Right atrium auricular region (tissue), 2 donors: ENCODE measurements at places on chromosomes 11 and 22. TPM values are rescaled to one million over a fixed set of nuclear protein-coding genes. Genes with fewer than 3 reads are reported as not detected.

DNA sequence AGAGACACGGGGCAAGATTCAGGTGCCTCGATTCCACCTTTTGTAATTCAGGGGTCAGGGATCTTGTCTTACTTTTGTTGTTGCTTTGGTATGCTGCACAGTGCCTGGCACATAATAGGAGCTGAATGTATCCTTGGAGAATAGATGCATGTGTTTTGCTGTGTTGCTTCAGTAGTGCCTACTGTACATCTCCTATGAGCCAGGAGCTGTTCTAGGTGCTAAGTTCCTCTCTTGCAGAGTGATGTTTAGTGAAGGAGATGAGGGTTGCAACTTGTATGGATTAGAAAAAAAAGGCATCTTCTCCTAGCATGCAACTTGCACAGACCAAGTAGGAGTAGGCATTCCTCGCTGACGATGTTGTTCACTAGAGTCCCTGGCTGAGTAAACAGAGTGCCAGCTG lies 555.4 kb downstream of the NTM start:
- no peaks in the 10 kb centered on the region for H3K36me3 ChIP-seq
- H3K27me3 ChIP-seq = no peaks in the 10 kb centered on the region

- no peak for DNase-seq
- no peaks in the 10 kb centered on the region for H3K36me3 ChIP-seq
- no peak overlapping the region for H3K27ac ChIP-seq
- H3K27me3 ChIP-seq = no peaks in the 10 kb centered on the region
Observed at GRCh38 chr11:2724653-2725367, 25.0 kb upstream of the KCNQ1OT1 start.

GRCh38 chr22:36640106-36640672 lies 63.4 kb downstream of the CACNG2 start:
- no peak overlapping the region for H3K4me3 ChIP-seq
- no peaks in the 10 kb centered on the region for H3K27me3 ChIP-seq
- H3K4me1 ChIP-seq = no peaks in the 10 kb centered on the region
- no peak overlapping the region for H3K27ac ChIP-seq
- DNase-seq = no peak

DNA sequence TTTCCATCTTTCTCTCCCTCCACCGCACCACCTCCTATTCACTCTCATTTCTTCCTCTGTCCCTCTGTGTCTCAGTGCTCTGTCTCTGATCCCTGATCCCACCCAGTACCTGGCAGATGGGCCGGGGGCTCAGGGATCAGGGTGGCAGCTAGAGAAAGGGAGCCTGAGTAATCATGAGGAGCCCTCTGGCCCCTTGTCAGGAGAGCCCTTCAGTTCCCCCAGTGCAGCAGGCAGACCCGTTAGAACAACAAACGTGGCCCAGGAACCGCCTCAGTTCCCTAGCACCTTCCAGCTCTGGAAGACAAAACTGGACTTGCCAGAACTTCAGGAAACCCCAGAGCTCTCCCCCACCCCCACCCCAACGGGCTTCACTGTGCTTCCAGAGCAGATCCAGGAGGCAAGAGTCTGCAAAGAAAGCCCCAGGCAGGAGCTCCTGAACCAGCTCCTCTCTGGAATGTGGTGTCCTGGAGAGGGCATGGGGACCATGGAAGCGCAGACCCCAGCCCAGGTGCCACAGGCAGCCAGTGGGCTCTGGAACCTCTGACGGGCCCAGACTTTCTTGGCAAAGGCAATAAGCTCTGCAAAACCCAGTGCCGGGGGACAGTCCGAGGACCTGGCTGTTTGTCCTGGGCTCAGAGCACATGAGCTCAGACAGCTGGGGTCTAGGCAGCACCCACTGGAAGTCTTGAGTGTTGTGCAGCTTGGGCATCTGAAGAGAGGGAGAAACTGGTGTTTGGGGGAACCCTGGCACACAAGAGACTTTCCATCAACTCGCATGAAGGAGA lies 43.2 kb downstream of the LMO1 start:
- H3K4me3 ChIP-seq = no peak overlapping the region
- DNase-seq = no peak
- no peaks in the 10 kb centered on the region for H3K27me3 ChIP-seq
- H3K36me3 ChIP-seq = no peaks in the 10 kb centered on the region
- H3K4me1 ChIP-seq = no peaks in the 10 kb centered on the region

GRCh38 chr11:125373426-125374391 lies 122.4 kb downstream of the FEZ1 start:
- no peaks in the 10 kb centered on the region for H3K36me3 ChIP-seq
- H3K4me1 ChIP-seq = peaks cover 86% of the 10 kb centered on the region
- no peak overlapping the region for H3K4me3 ChIP-seq
- H3K27me3 ChIP-seq = no peaks in the 10 kb centered on the region
- DNase-seq = no peak

Gene PGA5
- not detected for total RNA-seq

Gene CCDC157
- total RNA-seq = 0.55 TPM

Gene SLC43A3
- 61.3 TPM for total RNA-seq
